AG09309 (cell line): ENCODE measurements at places on chromosomes 13 and 19.
A peak's percentile ranks its signal among the peaks of the same experiment; 100 is the strongest.

DNA sequence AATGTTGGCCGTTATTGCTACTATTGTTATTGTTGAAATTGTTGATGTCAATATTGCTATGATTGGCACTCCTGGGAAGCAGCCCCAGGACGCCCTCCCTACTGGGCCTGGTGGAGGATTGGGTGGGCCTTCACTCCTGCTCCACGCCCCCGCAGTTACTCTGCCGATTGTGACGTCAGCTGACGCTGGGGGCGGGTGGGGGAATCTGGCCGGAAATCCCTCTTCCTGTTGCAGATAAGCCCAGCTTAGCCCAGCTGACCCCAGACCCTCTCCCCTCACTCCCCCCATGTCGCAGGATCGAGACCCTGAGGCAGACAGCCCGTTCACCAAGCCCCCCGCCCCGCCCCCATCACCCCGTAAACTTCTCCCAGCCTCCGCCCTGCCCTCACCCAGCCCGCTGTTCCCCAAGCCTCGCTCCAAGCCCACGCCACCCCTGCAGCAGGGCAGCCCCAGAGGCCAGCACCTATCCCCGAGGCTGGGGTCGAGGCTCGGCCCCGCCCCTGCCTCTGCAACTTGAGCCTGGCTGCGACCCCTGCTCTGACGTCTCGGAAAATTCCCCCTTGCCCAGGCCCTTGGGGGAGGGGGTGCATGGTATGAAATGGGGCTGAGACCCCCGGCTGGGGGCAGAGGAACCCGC lies at the start of gene ETV2:
Gene ETV2 (plus strand): TSS at position 231 of the 637 bp plus-strand sequence. CDS start 716 bp downstream, outside the sequence.
- DNase-seq = no peak

DNA sequence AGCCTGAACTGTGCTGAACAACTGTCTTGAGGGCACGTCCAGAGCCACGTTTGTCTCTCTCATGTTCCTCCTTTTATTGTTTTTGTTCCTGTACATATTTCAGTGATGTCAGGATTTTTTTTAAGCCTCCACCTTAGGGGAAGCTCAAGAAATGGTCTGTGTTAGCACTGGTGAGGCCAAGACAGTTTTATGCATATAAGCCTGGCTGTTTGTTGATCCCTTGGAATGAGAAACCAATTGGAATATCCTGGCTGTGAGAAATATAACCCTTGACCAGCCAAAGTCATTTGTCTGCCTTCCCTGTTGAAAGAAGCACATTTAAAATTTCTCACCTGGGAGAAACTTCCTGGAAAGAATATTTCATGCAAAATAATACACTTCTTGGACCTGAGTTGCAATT lies 115.8 kb downstream of the DNAJC15 start:
- DNase-seq = no peak

- no peak for DNase-seq
Measured at GRCh38 chr19:10206226-10206885, 11.6 kb upstream of the DNMT1 start.

GRCh38 chr19:30082168-30082567 lies 140.1 kb downstream of the URI1 start:
- DNase-seq = no peak

GRCh38 chr13:24042710-24043440 lies 117.6 kb upstream of the SPATA13 start:
- DNase-seq = no peak

DNA sequence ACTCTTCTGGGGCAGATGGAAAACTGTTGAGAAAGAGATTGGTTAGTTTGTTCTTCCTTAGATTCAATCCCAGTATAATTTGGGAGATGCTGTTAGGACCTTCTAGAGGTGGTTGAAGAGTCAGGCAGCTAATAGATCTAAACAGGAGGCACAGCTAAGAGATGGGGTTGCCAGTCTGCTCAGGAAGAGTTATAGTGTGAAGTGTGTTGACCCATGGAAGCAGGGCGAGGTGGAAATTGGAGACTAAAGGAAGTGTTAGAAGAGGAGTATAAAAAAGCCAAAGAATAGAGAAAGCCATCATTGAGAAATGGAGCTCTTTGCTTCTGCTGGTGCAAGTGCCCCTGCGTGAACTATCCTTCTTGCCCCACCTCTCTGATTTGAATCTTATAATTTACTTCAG lies 3.8 kb upstream of the OXGR1 start:
- no peak for DNase-seq

DNA sequence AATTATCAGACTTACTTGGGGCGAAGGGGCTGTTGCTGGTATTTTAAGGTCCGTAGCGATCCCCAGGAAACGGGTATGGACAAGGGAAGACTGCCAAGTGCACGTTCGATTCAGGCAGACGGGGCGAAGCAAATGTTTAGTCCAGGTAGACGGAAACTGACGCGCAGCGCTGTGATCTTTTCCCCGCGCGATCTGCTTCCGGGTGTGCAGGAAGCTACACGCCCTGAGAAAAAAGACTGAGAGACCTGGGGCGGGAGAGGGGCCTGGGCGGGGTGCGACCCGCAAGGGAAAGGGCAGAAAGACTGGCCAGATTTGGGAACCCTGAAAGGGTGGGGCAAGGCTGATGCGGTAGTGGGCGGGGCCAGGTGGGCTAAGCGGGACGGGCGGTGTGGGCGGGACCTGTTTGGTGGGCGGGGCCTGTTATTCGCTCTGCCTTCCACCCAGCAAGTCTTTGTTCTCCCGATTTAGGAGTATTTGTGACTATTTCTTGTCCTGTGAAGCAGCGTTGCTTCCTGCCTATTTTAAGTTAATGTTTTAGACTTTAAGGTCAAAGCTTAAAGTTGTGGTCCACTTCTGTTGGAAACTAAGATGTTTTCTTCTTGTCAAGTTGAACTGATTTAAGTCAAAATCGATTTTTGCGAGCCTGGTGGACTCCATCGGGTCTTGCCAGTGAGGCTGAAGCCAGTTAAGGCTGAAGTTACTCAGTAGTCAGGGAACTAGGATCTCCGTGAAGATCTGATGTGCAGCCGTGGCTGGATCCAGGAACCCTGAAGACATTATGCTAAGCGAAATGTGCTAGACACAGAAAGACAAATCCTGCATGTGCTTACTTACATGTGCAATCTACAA lies at the start of gene ZNF836:
Gene ZNF836 (minus strand): TSS at position 301 of the 849 bp plus-strand sequence. CDS start 3,549 bp downstream, outside the sequence.
- no peak for DNase-seq

DNA sequence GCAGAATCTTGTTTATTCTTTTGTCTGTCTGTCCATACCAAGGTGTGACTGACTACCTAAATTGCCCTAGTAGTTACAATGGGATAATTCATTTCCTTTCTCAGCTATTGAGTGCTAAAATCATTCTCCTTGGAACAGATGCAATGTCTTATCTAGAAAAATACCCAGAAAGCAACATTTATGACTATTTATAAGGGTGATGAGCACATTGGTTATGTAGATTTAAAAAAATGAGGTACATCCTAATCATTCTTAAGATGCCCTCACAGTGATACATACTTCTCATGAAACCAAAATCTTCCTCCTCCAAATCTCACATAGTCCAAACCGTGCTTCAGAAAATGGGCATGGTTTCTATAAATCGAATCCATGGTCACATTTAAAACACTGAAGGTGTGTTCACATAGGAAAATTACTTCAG lies 11.6 kb upstream of the UBE2L5 start:
- no peak for DNase-seq

DNA sequence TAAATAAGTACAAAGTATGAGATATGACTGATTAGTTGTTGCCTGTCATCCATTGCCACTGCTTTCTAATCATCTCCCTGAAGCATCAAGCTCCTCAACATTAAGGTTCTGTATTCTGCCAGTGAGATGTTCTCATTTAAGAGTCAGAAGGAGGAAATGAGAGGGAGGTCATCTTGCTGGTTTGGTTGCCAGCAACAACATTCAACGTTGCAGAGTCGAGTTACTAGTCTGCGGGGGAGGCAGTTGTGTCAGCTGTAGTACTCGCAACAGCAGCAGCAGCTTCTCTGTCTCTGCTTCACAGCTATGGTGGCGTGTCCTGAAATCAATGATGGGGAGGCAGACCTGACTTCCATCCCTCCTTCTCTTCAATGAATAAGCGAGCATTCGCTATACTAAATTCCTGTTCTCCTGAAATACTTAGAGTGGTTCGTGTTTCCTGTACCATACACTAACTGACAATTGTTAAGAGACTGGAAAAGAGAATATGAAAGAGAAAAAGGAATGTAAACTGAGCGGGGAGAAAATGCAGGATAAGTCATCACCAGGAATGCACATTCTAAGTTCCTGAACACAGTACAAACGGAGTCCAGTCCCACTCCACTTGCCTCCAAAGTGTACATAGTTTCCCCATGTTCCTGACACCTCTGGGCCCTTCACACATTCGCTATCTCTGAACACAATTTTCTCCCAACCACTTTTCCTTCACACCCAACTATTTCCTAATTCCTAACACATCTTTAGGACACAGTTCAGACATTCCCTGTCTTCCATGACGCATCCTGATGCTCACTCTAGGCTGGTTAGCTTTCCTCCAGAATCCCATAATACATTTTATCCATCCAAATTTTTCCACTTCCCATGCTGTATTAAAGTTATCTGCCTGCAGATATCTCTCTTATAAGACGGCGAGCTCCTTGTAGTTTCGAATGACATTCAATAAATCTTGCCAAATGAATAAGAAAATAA lies 263.0 kb downstream of the KLF12 start:
- peak; percentile 59 for DNase-seq

- DNase-seq = no peak
Measured at GRCh38 chr13:110665491-110666254, 40.2 kb downstream of the CARS2 start.

- DNase-seq = no peak
Measured at GRCh38 chr19:10920781-10921180, 7.7 kb downstream of the YIPF2 start.

GRCh38 chr19:46390121-46390858 lies 23.1 kb downstream of the CCDC8 start:
- no peak for DNase-seq

GRCh38 chr13:23724196-23724970 lies 154.2 kb downstream of the TNFRSF19 start:
- no peak for DNase-seq

DNA sequence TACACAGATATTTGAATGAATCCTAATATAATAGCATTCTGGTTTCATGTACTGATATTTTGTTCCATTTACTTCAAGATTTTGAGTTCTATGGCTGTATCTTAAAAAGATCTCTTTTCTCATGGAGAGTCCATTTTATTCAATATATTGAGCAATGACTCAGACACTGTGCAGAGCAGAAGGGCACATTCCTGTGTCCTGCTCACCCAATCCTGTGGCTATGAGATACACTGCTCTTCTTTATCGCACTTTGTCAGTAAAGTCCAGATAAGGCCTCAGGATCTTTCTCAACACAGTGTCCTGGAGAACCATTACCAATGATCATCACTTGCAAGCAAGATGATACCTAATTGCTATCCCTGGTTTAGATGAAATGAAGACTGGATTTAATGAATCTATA lies 155.0 kb downstream of the CYSLTR2 start:
- DNase-seq = no peak

GRCh38 chr13:33205224-33205623 lies 80.3 kb downstream of the STARD13 start:
- DNase-seq = no peak

DNA sequence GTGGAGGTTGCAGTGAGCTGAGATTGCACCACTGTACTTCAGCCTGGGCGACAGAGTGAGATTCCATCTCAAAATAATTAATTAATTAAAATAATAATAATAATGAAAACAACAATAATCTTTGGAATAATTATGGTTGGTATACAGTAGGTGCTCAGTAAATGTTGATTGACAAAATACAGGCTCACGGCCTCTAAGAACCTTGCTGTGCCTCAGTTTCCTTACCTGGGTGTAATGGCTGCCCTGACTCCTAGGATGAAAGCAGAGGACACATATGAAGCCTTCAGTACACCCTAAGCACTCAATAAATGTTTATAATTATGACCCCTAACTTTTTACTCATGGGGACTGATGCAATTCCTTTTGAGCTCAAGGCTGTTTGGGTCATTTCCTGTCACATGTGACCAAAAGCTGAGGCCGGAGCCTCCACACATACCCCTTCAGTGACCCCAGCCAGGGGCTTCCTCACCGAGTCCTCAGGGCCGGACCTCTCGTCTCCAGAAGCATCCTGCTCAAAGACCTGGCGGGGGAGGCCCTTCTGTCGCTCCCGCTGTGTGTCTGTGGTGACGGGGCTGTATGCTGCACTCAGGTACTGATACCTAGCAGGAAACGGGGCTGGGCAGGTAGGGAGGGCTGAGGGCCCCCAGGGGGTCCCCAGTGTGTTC lies 10.5 kb downstream of the DOCK6 start:
- DNase-seq = no peak

GRCh38 chr13:49292742-49293486 lies 45.2 kb downstream of the CDADC1 start:
- no peak for DNase-seq

GRCh38 chr13:52109116-52109670 lies 19.7 kb downstream of the NEK5 start:
- no peak for DNase-seq

GRCh38 chr13:85091631-85092234 lies 707.5 kb downstream of the SLITRK6 start:
- no peak for DNase-seq

DNA sequence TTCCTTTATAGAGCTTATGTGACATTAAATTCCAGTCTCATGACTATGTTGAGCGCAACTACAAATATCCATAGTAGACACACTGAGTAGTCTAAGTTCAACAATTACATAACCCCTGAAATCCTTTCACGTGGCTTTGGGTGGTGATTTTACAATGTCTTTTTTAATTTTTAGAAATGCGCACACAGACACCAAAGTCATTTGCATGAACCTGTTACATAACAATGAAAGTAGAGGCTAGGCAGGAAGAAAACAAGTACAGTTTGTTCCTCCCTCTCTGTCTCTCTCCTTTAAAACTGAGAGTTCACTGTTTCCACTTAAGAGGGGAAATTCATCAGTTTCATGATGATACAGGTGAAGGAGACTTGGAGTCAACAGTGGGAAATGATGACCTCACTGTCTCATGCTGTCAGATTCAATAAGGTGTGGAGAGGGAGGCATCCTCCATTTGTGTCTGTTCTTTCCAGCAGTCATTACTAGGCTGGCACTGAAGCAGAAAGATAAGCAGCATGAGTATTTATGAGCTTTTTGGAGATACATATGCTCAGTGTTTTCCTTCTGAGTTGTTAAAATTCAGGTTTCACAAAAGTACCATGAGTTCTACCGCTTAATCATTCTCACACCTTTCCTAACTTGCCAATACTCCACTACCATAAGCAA lies 201.8 kb downstream of the LHFPL6 start:
- DNase-seq = no peak

DNA sequence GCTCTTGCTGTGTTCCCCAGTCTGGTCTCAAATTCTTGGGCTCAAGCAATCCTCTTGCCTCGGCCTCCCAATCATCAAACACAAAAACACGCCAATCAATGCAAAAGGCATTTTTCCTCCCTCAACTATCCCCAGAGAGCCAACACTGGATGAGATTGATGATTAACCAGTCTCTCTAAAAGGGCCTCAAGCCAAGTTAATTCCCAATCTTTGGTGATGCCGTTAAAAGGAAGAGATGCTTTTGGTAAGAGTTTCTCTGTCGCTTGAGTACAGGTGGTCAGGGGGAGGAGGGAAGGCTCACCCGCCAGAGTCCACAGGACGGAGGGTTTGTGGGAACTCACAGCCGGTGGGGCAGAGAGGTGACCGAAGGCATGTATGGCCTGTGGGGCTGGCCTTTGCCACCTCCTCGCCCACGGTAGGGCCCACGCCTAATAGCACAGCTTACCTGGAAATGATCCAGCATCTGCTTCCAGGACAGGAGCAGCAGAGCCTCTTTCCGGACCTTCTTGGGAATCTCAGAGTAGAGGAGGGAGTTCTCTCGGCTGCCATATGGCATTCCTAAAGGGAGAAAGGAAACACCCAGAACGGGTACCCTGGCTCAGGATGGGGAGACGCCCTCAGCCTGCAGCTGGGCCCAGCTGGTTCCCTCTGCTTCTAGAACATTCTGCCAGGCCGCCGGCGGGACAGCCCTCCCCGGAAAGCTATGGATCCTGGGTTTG lies 18.1 kb downstream of the DPP9 start:
- no peak for DNase-seq

GRCh38 chr19:38294090-38294489 lies 10.0 kb upstream of the C19orf33 start:
- DNase-seq = no peak
